ENCODE measurements at places on chromosomes 7 and 10.

DNA sequence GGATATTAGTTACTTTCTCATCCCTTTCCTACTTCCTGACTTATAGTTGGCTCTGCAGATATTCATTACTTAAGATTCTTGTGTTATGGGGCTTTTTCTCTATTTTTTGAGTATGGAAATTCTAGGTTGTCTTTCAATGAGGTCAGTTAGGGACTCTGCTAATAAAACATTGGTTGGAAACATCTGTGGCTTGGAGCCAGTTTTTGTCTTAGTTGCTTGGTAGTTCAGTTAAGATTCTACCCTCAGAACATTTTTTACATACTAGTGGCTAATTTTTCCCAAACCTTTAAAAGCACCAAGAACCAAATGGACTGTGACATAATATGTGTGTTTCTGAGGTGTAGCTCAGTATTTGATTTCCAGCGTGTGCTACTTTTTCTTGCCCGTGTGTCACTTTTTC lies 305.6 kb upstream of the FZD1 start:
- no peak for DNase-seq

DNA sequence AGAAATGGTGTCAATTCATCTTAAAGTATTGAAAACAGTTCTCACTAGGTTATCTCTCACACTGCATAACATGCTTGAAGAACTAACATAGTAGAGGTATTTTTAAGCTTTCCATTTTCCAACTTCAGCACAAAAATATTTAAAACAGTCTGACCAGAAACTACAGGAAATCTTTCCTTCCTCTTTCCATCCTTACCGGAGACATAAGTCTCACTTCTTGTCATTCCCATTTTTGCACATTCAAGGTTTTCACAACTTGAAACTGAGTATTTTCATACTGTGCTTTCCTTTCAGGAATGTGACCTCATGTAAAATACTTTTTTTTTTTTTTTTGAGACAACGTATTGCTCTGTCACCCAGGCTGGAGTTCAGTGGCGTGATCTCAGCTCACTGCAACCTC lies 45.2 kb downstream of the ARHGAP12 start:
- no peak for DNase-seq

DNA sequence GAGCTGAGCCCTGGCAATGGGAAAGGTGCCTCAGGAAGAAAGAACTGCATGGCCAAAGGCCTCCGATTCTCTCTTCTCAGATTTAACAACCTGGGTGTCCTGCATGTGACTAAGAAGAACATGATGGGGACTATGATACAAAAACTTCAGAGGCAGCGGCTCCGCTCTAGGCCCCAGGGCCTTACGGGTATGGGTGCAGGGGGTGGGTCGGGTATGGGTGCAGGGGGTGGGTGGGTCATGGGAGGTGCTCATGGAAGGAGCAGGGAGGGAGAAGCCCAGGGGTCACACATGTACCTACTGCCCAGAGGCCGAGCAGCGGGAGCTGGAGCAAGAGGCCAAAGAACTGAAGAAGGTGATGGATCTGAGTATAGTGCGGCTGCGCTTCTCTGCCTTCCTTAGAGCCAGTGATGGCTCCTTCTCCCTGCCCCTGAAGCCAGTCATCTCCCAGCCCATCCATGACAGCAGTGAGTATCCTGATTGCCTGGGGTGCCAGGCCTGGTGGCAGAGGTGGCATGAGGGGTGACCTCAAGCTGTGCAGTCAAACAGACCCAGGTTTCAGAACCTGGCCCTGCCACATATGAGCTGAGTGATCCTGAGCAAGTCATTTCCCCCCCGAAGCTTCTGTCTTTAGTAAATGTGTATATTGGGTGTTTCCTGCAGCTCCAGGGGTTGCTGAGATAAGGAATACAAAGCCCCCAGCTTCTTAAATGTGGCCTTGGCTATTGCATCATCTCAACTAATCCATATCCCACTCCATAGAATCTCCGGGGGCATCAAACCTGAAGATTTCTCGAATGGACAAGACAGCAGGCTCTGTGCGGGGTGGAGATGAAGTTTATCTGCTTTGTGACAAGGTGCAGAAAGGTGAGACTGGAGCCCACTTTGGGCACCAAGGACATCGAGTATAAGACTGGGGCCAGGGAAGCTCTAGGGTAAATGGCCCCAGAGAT lies 2.0 kb downstream of the NFKB2 start:
- no peak for DNase-seq

DNA sequence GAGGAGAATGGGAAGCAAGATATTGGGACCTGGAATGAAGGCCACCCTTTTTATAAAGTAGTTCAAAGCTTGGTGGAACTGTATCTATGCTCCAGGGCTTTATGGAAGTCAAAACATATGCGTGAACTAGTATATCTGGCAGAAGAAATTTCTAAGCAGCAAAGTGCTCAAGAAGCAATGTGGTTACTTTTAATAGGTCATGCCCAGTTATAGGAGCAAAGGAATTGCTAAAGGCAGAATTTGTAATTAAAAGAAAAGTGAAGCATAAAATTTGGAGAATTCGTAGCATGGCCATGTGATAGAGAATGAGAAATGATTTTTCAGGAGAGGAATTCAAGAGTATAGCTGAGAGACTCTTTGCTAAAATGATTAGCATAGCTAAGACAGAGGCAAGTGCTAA lies 1110.4 kb downstream of the XPNPEP1 start:
- DNase-seq = no peak

DNA sequence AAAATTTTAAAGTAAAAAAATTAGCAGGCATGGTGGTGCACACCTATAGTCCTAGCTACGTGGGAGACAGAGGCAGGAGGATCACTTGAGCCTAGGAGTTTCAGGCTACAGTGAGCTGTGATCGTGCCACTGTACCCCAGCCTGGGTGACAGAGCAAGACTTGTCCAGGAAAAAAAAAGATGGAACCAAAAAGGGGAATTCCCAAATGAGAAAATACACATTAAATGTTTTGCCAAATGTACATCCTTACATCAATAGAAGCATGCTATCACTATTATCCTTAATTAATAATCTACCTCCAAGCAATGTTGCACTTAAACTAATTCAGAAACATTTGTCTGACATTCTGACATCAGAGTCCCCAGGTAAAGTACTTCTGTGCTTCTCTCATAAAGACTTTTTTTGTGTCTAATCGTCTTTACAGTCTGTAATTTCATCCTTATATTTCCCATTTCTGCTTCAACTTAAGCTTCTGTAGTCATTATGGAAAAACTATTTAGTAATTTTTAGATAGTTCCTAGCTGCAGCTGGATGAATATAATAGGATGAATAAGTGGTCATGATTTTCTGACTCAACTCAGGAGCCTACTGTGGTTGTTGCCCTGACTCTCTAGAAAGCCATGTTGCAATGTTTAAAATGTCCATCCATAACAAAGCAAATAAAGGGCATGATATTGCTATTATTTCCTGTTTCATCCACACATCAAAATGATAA lies 57.7 kb downstream of the MYPN start:
- no peak for DNase-seq

DNA sequence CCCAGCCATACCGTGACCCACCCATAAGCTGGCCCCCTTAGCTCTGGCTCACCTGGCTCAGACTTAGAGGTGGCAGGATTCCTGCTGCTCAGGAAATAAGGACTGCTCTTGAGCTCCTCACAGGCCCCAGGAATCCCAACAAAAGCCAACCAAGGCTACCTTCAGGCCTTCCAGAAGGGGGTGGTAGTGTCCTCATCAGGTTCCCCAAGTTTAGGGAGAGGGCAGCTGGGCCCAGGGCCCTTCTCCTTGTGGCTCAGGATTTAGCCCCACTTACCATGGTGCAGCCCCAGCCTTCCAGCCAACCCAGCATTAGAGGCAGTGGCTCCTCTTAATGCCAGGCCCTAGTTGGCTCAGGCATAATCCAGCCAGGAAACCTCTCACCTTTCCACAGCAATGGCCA lies 23.5 kb downstream of the NPFFR1 start:
- DNase-seq = no peak

- DNase-seq = no peak
These were observed 41.3 kb upstream of the TRIL start for GRCh38 chr7:28999427-28999826.

DNA sequence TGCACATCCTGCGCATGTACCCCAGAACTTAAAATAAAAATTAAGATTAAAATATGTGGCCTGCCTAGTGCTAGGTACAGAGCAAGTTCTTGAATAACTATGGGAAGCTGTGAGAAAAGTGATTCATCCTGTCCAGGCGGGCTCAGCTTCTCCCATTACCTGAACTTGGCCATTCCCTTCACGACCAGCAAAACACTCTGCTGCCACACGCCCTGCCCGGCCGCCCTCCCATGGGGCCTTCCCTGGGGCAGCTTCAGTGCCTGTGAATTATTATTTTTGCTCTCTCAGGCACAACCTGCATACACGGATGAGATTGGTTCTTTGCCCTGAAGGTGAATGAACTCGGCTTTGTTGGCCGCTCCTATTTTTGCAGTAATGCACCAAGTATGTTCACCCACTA lies 209.2 kb upstream of the SHH start:
- no peak for DNase-seq

- DNase-seq = no peak
These were observed 34.2 kb downstream of the CYP17A1 start for GRCh38 chr10:102802920-102803534.

DNA sequence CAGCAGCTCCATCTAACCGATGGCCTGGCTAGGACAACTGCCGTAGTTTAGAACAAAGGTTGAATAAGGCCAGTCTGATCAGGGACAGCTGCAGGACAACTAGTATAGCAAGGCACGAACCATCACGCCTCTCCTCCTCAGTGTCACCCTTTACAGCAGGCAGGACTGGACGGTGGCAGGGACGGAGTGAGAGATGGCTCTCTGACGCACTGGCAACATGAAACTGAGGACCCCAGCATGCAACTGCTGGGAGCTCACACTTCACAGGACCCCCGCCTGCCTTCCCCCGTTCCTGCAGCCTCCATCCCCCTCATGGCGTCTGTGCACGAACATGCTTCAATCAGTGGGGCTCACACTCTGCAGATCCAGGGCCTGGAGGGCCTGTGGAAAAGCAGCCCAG lies 53.7 kb downstream of the ZRANB1 start:
- DNase-seq = no peak
